T-helper 9 cell (primary cell): ENCODE measurements at places on chromosomes 4 and X.

GRCh38 chr4:96525898-96526297, 686.0 kb downstream of the PDHA2 start:
- DNase-seq: no peak

GRCh38 chr4:17370818-17371217, 141.1 kb downstream of the QDPR start:
- no peak for DNase-seq

GRCh38 chrX:38669428-38669827, 108.1 kb downstream of the TSPAN7 start:
- DNase-seq: no peak

DNA sequence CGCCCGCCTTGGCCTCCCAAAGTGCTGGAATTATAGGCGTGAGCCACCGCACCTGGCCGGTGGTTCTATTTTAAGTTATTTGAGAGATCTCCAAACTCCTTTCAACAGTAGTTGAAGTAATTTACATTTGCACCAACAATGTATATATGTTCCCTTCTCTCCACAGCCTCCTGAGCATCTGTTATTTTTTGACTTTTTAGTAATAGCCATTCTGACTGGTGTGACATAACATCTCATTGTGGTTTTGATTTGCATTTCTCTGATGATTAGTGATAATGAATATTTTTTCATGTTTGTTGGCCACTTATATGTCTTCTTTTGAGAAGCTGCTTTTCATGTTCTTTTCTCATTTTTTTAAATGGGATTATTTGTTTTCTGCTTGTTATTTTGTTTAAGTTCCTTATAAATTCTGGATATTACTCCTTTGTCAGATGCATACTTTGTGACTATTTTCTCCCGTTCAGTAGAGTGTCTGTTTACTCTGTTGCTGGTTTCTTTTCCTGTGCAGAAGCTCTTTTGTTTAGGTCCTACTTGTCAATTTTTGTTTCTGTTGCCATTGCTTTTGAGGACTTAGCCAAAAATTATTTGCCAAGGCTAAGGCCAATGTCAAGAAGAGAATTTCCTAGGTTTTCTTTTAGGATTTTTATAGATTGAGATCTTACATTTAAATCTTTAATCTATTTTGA, 213.2 kb downstream of the ARHGAP24 start:
- DNase-seq: no peak

DNA sequence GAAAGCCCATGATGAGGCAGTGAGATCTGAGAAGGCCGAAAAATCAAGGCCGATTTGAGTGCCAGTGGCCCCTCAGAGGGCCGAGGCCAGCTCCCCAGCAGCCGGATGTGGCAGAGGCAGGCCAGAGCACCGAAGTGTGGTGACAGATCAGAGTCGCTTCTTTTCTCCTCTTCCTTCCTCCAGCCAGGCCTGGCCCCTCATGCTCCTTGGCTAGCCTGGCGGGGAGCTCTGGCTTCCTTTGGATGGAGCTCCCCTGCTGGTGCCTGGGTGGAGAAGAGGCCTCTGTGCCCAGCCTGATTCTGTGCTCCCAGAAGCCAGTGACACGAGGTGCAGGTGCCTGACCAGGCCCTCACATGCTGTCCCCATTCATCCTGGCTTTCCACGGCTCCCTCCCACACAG, 127.2 kb upstream of the PABPC4L start:
- no peak for DNase-seq

DNA sequence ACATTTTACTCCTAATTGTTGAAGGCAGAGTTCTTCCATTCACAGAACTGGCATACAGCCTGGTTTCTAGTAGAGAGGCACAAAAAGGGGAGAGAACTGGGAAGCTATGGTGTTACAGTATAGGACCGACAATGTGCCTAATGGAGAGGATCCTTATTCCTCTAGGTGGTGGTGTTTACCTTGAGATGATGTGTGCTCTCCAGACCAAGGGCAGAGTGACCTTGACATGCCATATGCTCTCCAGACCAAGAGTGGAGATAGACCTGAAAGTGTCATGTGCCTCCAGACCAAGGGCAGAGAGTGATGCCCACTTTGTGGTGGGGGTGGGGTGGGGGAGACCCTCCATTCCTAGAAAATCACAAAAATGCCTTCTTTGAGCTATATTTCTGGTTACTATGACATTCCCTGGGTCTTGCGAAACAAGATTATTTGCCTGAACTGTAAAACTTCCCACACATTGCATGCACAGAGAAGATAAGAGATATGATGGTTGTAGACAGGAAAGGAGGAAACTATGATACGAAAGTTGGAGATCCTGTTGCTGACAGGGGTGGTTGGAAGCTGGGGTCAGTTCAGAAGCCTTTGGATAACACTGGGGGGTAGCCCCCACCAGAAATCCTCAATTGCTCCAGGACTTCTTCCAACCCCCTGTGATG, 119.7 kb downstream of the TEX13C start:
- DNase-seq: no peak

- DNase-seq: no peak
These were observed 4.8 kb downstream of the TBC1D14 start for GRCh38 chr4:6914448-6914847.

DNA sequence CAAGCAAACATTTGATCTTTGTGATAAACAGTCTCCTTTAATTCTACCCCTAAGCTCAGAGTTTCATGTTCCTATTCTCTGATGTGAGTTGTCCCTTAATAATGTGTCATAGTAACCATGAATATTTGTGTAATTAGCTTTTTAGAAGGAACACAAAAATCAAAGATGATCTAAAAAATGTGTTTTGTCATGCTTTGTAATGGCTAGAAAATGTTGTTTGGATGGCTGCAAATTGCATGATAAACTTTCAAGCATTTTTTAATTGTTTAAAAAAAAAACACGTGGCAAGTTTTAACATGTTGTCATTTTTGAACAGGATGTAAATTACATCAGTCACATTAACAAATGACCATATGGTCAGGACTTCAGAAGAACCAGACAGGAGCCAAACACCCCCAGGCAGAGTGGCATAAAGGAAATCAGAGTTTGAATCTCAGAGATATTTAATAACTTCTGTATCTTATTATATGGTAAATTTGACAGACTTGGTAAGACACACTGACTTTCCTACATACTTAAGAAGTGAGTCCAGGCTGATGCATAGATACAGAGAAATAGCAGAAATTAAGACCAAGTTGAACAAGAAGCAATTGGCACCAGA, 223.9 kb upstream of the VEGFC start:
- no peak for DNase-seq

- no peak for DNase-seq
These were observed 45.6 kb upstream of the ANK2 start for GRCh38 chr4:113003841-113004240.

DNA sequence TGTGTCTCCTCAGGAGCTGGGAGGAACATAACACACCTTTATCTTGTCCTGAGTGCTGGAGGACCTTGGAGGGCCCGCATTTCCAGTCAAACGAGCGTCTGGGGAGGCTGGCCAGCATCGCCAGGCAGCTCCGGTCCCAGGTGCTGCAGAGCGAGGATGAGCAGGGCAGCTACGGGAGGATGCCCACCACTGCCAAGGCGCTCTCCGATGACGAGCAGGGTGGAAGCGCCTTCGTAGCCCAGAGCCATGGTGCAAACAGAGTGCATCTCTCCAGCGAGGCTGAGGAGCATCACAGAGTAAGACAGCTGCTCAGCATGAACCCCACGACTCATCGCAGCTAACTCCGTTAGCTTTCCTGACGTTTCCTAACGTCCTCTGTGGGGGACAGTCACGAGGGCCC, 430 bp downstream of the TRIML1 start:
- no peak for DNase-seq

- no peak for DNase-seq
These were observed 131.9 kb upstream of the MSX1 start for GRCh38 chr4:4727536-4727935.

DNA sequence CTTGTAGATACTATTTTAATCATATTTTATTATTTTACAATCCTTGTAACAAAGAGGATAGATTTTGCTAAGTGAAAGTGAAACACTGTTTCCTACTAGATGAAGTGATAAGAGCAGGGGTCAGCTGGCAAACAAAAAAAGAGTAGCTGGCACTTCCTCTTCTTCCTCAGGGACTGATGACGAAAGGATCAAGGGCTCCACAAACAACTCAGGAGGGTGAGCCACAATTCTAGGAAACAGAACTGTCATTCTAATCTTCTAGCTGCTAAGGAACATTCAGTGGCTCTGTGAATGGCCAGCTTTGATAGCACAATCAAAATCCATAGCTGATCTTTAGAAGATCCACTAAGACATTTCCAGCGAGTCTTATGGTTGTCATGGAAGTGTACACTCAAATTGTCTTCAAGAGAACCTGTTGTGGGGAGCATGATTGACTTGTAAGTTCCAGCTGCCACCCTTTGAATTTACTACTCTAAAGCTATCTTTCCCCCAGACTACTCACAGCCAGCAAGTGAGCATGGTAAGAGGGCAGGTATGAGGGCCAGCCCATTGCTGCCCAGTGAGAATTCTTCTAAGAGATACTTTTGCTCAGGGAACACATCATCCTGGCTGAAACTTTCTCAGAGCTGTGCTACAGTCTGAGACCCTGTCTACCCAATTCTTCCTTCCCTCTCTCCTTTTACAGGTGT, 275.7 kb upstream of the RASGEF1B start:
- no peak for DNase-seq

DNA sequence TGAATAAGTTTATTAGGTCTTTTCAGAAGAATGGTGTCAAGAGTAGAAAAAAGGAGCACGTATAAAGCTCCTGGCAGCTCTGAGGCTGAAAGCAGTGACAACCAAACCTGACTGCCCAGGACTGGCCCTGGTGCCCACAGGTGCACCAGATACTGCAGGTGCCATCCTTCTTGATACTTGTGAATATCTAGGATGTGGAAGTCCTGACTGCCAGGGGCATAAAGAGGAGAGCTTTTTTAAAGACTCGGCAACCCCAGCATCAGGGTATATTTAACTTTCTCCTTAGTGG, 60.7 kb downstream of the TMEM150C start:
- DNase-seq: no peak

DNA sequence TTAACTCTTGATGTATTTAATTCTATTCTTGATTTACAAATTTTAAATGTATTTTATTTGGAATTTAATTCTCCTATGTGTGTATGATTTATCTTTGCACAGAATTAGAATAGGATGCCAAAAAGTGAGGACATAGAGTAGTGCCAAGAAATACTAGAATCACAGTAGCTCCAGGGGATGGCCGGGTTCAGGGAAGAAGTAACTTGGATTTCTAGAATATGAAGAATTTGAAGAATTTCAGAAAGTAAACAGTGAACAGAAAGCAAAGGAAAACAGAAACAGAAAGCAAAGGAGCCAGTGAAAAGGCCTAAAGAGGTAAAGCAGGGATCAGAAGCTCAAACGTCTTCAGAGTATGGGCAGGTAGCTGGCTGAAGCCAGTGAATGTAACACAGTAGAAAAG, 1187.6 kb downstream of the RPA4 start:
- DNase-seq: no peak

DNA sequence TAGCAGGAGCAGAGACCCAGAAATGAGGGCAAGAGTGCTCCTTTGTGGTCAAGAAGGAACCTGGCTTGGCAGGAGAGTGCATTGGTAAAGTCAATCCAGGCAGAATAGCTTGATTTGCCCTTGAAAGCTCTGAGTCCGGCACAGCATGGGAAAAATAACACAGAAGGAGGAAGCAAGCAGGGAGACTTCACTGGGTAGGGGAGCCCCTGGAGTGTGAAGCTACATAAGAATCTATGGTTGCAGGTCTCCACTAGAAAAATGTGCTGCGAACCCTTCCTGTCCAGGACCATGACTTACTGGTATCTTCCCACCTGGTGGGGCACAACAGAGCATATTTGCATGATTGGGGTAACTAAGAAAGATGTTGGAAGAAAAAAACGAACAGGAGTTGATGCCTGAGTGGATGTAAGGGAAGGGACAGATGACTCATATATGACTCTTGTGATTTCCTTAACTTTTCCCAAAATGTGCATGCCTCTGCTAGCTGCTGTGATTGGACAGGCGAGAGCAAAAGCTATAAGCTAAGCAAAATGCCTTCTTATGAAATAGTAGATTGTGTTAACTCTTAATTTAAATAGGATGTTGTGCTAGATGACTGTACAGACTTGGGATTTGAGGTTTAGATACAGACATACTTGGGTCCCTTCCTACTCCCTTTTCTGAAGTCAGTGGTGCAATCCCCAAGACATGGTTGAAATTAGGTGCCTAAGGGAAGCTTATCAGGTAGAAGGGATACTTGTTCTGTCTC, 3.3 kb downstream of the IL13RA1 start:
- no peak for DNase-seq

- DNase-seq: no peak
These were observed 243.8 kb upstream of the HHIP start for GRCh38 chr4:144402176-144402575.

DNA sequence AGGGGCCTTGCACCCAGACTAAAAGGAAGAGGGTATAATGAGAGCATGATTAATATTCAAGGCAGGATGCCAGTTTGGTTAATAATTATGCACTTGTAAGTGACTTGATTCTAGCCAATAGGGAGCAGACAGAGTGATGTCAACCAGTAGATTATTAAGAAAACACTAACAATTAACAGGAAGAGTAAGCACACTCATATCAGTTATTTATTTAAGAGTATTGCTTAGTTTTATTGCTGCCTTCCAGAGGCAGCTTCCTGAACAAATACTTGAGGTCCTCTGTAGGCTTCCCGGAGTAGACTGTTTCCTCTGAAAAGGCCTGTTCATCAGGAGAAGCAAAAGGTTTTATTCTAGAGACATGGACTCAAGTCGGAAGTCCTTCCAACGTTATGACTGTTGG, 129.1 kb upstream of the AFF2 start:
- DNase-seq: no peak

GRCh38 chrX:54807524-54808108, at the start of gene MAGED2:
MAGED2 (plus strand) TSS chrX:54807745; CDS start chrX:54809332, 1,587 bp downstream.
- peak; percentile 37 for DNase-seq

DNA sequence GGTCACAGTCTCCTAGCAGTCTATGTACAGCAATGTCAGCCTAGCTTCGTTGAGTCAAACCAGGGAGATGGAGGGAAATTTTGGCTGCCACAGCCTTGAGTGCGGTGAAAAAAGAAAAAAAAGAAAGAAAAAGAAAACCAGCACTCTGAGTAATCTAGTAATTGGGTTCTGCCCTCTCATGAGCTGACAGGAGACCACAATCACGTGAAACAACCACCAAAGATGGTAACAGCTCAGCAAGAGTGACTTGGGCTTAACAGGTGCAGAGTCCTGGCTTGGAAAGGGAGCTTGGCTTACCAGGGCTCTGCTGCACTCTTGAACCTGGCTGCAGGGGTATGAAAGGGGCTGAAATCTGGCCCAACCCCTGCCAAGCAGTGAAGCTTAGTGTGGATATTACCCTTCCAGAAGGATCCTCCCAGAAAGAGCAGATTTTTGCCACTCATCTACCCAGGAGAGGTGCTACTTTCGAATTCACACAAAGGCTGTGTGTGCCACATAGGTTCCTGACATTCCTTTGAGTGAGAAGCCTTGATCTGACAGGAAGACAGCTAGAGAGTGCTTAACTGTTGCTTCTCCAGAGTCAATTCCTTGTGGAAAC, 350.3 kb downstream of the PTTG2 start:
- peak; percentile 43 for DNase-seq

- no peak for DNase-seq
These were observed 395.9 kb upstream of the HS3ST1 start for GRCh38 chr4:11824566-11824965.

DNA sequence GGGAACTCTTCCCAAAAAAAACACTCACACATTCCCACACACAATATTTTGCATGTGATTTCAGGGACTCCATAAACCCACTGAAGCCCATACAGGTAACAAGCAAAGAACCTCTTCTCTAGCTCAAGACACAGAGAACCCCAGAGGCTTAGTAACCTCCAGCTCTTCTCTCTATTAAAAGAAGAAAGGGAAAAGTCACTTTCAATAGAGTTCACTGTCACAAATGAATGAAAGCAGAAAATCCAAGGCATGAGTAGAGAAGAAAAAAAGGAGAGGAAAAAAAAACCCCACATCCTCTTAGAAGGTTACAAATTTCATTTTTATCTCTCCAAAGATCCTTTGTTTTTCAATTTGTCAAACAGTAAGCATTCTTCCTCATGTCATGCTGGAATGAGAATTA, 30.7 kb upstream of the DCLK2 start:
- no peak for DNase-seq
